ENCODE measurements at places on chromosomes 7 and 10.

DNA sequence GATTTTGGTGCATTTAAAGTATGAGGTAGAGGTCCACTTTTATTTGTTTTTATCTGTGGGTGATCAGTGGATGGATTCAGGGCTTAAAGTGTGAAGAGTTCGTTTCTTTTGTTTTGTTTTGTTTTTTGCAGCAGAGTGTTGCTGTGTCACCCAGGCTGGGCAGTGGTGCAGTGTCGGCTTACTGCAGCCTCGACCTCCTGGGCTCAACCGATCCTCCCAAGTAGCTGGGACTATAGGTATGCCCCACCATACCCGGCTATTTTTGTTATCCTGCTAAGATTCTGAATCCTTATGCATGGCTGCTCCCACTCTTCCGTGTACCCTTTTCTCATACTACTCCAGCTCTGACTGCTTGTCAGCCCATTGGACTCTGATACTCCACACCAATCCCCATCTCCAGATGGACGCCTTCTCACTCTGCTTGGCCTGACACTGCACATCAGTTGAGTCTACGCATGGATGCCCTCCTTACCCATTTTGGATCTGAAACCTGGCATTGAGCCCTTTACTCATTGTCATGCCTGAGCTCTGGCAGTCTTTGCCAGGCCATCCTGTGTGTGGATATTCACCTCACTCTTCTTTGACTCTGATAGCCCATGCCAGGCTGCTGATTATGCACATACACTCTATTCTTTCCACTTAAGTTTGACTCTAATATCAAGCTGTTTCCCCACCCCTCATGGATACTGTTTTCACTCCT is 119.5 kb downstream of the CCSER2 start:
- no peak for DNase-seq

DNA sequence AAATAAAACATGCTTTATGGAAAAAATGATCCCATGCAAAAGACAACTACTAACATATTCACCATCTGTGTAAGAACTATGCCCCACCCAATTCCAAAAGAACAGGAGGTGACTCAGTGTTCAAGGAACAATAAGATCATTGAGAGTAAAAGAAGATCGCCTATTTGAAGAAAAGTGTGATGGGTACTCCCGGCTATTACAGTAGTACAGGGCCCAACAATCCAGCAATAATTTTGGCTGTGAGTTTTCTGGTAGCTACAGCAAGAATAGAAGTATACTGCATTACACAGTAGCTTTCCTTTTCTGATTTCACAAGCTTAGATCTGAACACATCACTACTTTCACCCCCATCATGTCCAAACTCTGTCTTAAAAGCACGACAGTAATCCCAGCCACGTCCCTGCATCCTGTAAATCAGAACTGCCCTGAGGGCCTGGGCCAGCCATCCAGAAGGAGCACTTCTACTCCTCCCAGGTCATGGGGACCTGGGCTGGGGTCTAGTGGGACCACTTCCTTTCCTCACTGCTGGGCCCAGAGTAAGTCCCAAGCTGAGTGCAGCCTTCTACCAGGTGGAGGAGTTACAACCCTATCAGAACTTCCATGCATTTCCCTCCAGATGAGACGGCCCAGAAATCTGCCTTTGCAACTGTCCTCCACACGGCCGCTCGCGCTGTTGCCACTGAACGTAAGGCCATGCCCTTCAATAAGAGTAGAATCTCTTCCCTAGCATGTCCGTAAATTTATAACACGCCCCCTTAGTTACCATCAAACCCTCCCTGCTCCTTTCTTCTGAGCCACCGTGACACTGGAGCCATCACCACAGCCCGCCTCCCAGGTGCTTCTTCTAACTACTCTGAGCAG is 7.9 kb downstream of the ESYT2 start:
- no peak for DNase-seq

DNA sequence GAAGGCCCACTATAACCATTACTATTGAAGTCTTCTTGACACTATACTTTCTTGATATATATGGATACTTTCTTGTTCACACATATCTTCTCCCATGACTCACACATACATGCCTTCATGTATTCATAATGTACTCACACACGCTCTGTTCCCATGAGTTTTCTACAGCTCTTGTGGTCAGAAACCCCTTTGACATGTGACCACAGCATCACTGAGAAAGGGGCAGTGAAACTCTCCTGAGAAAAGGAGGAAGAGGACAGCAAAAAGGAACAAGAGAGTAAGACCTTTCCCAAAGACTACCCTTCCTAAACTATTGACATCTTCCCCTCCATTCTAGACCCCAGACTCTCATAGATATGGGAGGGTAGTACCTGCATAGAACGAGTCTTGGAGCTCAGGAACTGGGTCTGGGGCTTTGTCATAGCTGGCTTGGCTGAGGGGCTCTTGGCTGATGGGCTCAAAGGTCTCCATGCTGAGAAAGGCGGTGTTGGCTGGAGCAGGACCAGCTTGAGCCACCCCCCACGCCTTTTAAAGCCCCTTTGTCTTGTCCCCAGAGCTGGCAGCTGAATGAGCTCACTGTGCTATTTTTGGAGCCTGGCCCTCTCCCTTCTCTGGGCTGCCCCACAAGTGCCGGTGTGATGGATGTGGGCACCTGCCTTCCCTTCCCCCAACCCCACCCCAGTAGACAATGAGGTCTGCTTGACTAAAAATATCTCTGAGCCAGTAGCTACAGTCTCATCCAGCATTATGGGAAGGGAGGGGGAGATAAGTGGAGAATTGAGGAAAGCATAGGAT is 5.1 kb downstream of the SYNPO2L start:
- no peak for DNase-seq

- DNase-seq: no peak
Measured at GRCh38 chr10:105347487-105347886, 706.4 kb downstream of the SORCS3 start.

- DNase-seq: no peak
Measured at GRCh38 chr10:45404087-45404769, 30.2 kb downstream of the ALOX5 start.

Data from RKO (cell line).